ENCODE measurements at places on chromosomes 2 and 18. TPM values are rescaled to one million over a fixed set of nuclear protein-coding genes. Genes with fewer than 3 reads are reported as not detected.

The ACYP2 gene
- 16.6 TPM for total RNA-seq

The PKP4 gene
- total RNA-seq, result 32.2 TPM

The FAM228A gene
- 2.1 TPM for total RNA-seq

DNA sequence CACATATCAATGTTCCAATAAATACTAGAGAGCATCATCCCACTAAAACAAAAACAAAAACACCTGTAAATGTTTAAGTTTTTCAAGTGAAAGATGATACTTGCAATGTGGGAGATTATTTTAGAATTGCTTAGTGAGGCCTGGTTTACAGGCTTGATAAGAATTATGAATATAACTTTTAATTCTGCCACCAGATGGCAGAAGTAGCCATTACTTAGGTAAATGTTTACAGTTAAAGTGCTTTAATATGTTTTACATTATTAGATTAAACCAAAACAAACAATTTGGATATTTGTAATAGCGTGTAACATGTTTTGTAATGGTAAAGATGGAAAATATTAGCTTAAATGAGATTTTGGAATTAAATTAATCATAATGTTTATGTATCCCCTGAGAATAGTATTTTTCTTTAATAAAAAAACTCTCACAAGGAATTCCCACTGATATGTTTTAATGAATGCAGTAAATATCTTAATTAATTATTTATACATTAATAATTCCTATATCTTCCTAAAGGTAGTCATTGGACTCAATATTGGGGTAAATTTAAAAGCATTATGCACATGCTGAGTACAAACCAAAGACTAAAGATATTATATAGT, 522.0 kb downstream of the SPAG16 start:
- DNase-seq, result peak; percentile 60
- no peaks in the 10 kb centered on the region for H3K4me1 ChIP-seq
- H3K27me3 ChIP-seq, result no peaks in the 10 kb centered on the region
- H3K27ac ChIP-seq, result no peak overlapping the region
- no peaks in the 10 kb centered on the region for H3K36me3 ChIP-seq

GRCh38 chr2:175432021-175432420, 250.5 kb upstream of the ATP5MC3 start:
- DNase-seq, result no peak
- H3K27me3 ChIP-seq, result 0 out of 2 replicates have a peak, but pooled peaks cover 5% of the 10 kb centered on the region
- no peaks in the 10 kb centered on the region for H3K36me3 ChIP-seq

GRCh38 chr2:106147665-106148064, 46.4 kb downstream of the UXS1 start:
- H3K4me3 ChIP-seq, result no peak overlapping the region
- peaks cover 12% of the 10 kb centered on the region for H3K4me1 ChIP-seq
- H3K36me3 ChIP-seq, result no peaks in the 10 kb centered on the region
- peak overlapping the region; percentile 29 for H3K27ac ChIP-seq

DNA sequence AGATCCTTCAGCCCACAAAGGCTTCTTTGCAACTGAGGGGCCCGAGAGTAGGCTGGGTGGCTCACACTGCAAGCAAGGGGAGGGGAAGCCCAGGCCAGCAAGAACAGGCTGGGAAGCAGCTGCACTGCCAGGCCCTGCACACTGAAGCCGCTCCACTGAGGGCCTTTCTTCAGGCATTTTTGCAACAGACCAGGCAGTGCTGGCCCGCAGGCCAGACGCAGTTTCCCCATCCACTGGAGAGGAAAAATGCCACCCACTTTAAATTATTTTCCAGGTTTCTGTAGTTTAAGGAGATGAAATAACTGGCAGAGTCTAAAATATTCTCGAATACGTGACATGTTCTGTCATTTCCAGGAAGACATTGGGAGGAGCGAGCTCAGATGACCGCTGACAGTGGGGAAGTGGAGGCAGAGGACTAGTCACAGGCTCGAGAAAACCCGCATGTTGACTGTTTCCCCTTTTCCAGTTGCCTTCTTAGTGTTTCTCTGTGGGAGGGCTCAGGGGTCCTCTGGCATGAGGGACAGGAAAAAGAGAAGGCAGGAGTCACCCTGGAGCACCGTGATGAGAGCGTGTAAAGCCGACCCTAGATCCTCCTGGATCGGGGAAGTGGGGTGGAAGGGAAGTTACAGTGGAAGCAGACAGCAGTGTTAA, 53.3 kb upstream of the B3GNT7 start:
- H3K27ac ChIP-seq, result no peak overlapping the region
- no peaks in the 10 kb centered on the region for H3K36me3 ChIP-seq

- 0 out of 2 replicates have a peak, but pooled peaks cover 4% of the 10 kb centered on the region for H3K36me3 ChIP-seq
- no peaks in the 10 kb centered on the region for H3K4me1 ChIP-seq
- H3K4me3 ChIP-seq, result no peak overlapping the region
- H3K27ac ChIP-seq, result no peak overlapping the region
- no peak for DNase-seq
Measured at GRCh38 chr2:63772061-63772460, 69.6 kb upstream of the UGP2 start.

DNA sequence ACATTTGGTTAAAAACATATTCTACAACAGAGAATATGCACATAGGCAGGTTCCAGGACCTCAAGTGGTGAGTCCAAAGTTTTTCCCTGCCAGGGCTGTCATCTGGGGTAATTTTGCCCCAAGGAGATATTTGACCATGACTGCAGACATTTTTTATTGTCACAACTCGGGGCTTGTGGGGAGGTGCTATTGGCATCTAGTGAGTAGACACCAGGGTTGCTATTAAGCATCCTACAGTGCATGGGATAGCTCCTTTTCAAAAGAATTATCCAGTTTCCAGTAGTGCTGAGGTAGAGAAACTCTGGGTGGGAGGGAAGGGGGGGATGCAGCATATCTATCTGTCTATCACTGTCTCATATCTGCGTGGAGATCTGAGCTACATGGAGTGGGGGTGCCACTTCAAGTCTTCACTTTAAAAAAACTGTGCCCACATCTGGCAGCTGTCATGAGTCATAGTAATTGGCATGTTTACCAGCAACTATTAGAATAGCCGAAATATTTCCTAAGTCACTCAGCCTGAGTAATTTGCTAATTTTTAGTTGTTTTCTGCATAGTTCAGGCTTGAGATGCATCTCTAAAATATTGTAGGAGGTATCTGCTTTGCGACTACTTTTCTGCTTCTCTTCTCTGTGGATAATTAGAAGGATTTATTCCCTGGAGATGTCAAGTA, 254.0 kb upstream of the RBMS1 start:
- DNase-seq, result peak; percentile 90
- H3K4me1 ChIP-seq, result peaks cover 51% of the 10 kb centered on the region
- peak overlapping the region; percentile 80 for H3K27ac ChIP-seq

- H3K27me3 ChIP-seq, result no peaks in the 10 kb centered on the region
- H3K27ac ChIP-seq, result no peak overlapping the region
- H3K4me1 ChIP-seq, result no peaks in the 10 kb centered on the region
- no peak overlapping the region for H3K4me3 ChIP-seq
- DNase-seq, result peak; percentile 40
- H3K36me3 ChIP-seq, result no peaks in the 10 kb centered on the region
Measured at GRCh38 chr2:235521844-235522243, 28.0 kb downstream of the AGAP1 start.

- no peak overlapping the region for H3K27ac ChIP-seq
- H3K4me1 ChIP-seq, result no peaks in the 10 kb centered on the region
- no peaks in the 10 kb centered on the region for H3K27me3 ChIP-seq
- no peak for DNase-seq
Measured at GRCh38 chr2:98099939-98100743, 13.2 kb downstream of the VWA3B start.

DNA sequence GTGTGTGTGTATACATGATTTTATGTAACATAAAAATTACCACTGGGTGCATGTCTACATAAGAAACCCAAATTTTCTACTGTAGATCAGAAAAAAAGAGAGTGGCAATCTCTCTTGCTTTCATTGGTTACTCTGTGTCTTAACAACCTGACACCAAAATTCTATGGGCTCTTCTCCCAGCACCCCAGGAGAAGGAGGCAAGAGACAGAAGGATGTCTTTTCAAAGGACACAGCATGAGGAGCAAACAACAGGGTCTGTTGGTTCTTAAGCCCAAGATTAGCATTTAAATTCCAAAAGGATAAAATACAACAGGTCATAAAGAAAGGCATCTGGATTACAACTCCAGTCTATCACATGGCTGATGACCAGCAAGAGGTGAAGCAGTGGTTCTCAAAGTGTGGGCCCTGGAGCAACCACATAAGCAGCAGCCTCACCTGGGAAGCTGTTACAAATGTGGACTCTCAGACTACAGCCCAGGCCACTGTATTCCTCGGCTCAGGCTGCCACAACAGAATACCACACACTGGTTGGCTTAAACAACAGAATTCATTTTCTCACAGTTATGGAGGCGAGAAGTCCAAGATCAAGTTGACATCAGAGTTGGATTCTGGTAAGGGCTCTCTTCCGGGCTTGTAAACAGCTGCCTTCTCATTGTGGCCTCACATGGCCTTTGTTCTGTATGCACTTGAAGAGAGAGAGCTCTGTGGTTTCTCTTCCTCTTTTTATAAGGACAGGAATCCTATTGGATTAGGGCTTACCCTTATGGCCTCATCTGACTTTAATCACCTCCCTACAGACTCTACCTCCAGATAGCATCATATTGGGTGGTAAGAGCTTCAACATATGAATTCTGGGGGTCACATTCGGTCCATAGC, 79.8 kb upstream of the RNF152 start:
- H3K4me1 ChIP-seq, result no peaks in the 10 kb centered on the region
- no peak overlapping the region for H3K4me3 ChIP-seq
- H3K36me3 ChIP-seq, result no peaks in the 10 kb centered on the region
- no peaks in the 10 kb centered on the region for H3K27me3 ChIP-seq
- DNase-seq, result no peak
- H3K27ac ChIP-seq, result no peak overlapping the region

- H3K27me3 ChIP-seq, result no peaks in the 10 kb centered on the region
- H3K36me3 ChIP-seq, result no peaks in the 10 kb centered on the region
- DNase-seq, result peak; percentile 61
Measured at GRCh38 chr18:3441290-3441689, 8.7 kb upstream of the TGIF1 start.

Data from GM23248 (cell line).